Naive thymus-derived CD4-positive, alpha-beta T cell (primary cell): ENCODE measurements at places on chromosomes 11 and 22.

- no peak for DNase-seq
Observed at GRCh38 chr11:121159741-121160140, 58.7 kb downstream of the TECTA start.

- no peak for DNase-seq
Observed at GRCh38 chr11:60703374-60703773, 4.0 kb downstream of the MS4A8 start.

- DNase-seq = no peak
Observed at GRCh38 chr11:76314741-76315090, 66.2 kb downstream of the THAP12 start.

- no peak for DNase-seq
Observed at GRCh38 chr22:45845076-45845487, 131.9 kb downstream of the WNT7B start.

DNA sequence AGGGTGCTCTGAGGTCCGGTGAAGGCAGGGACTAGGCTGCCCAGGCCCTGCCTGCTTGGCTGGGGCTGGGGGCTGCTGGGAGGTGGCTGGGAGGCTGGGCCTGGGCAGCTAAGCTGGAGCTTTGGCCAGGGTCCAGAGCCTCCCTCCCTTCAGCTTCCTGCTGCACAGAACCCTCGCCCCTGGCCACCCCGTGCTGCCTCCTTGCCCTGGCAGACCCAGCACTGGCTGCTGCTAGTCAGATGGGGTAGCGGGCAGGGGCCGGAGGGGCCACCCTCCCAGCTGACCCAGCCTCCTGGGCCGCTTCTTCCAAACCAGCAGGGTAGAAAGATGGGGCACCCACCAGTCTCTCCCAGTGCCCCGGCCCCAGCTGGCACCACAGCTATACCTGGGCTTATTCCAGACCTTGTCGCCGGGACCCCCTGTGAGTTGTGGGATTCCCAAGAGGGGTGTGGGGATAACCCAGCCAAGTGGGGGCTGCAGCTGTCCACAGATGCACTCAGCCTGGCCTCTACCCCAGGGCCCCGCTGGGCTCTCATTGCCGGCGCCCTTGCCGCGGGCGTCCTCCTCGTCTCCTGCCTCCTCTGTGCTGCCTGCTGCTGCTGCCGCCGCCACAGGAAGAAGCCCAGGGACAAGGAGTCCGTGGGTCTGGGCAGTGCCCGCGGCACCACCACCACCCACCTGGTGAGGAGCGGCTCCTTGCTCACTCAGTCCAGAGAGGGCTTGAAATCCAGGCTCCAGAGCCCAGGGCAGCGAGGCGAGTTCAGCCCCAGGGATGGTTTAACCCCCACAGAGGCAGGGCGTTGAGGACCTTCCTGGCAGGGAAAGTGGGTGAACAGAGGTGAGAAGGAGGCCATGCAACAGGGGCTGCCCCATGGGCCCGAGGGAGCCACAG lies at the start of gene SYT8:
Gene SYT8, plus strand, starts transcription at position 212 of the 892 bp plus-strand sequence. Its CDS starts 116 bp downstream, at position 328.
- no peak for DNase-seq

- DNase-seq = no peak
Observed at GRCh38 chr22:48737461-48738203, 1090.0 kb downstream of the BRD1 start.

DNA sequence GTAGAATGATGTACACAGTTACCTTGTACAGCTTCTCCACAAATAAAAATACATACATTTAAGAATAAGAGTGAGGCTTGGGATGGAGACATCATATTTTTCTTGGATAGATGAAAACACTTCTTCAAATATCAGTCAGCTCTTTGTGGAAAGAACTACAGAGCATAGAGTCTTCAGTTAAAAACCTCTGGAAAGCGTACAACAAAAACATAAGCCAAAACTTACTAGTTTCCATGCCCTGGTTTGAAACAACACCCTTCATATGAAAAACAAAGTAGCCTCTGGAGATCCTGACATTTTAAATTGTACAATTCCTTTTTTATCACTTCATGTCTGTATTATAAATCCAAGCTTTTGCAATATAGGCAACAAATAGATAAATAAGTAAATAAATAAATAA lies 7.0 kb upstream of the CEP126 start:
- no peak for DNase-seq

DNA sequence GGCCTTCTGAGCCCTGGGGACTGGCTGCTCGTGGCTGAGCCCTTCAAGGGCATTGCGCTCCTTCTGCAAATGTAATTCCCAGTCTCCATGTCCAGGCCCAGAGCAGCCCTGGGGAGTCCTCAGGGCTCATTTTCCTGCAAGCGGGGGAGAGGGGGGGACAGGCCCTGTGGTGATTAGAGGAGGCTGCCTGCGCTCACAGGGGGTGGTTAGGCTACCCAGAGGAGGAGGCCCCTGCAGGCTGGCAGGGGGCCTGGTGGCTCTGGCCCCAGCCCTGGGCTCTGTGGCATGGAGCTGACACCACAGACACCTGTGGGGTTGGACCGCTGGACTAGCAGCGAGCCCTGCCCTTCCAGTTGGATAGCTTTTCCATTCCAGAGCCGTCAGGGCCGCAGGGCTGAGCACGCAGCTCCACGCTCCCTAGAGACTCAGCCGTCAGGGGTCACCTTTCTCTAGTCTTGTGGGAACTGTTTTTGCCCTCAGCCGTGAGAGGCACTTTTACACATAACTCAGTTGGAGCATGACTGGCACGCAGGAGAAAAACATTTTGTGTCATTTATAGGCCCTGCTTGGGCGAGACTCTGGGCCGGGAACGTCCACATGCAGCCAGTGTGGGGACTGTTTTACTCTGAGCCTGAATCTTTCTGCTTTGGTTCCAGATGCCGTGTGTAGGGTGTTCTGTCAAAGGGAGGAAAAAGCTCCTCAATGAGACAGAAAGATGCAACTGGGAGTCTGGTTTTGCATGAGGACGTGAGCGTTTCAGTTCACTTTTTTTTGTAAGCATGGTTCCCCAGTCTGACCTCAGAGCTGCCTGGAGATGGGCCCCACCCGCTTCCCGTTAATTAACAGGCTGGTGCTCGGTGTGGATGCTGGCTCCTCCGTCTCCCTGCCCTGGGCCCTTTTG lies 58.1 kb downstream of the LRP5 start:
- no peak for DNase-seq

DNA sequence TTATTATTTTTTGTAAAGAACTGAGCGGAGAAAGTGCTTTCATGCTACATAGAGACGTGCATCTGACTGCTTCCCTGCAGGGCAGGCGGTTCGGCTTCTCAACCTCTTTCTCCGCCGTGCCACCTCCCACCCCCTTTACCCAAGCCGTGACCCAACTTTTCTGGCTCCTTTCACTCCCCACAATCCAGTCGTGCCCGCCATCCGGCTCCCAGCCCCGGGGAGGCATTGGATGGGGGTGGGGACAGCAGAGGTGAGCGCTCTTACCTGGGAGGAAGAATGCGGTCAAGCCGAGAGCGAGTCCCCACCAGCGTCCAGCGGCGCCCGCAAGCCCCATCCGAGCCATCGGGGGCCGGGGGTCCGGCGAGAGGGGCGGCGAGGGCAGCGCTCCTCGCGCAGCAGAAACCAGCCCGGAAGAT lies 781 bp downstream of the NECTIN1 start:
- no peak for DNase-seq
